CD4-positive, CD25-positive, alpha-beta regulatory T cell (primary cell): ENCODE measurements at places on chromosomes 3 and 15.

- no peaks in the 10 kb centered on the region for H3K36me3 ChIP-seq
- no peak for DNase-seq
- H3K4me3 ChIP-seq, result no peak overlapping the region
Observed at GRCh38 chr3:102132370-102132769, 283.1 kb downstream of the NFKBIZ start.

DNA sequence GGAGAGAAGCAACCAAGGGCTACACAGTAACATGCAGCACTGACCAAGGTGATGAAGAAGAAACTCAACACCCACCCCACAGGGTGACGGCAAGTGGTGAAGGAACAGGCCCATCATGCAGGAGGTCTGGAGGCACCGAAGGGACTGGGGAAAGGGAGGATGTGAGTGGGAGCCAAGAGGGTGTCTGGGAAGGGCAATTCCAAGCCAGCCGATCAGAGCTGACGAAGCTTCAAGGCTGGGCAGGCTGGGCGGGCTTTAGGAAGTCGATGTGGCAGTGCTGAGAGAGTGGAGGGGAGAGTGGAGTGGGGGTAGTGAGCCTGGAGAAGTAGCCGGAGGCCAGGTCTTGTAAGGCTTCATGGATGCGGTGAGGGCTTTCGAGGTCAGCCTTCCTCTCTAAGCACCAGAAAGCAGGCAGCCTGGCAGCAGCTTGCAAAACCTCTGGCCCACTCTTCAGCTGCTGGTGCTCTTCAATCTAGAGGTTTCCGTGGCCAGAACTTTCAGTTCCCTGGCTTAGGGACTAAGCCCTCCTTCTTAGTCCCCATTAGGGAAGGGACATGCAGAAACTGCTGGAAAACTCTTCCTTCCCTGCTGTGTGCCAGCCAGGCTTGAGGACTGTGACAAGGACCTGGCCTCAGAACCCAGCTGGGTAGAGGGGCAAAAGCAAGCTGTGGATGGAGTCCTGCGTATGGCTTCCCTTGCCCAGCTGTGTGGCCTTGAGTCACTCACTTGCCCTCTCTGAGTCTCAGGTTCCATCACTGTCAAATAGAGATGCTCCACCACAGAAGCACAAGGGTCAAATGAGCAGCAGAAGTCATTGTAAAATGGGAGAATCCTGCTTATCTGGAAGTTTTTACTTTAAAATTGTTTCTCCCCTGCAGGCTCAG, 72.1 kb downstream of the TLE3 start:
- DNase-seq, result no peak
- H3K4me1 ChIP-seq, result peaks cover 11% of the 10 kb centered on the region
- H3K36me3 ChIP-seq, result no peaks in the 10 kb centered on the region
- H3K27ac ChIP-seq, result no peak overlapping the region
- H3K27me3 ChIP-seq, result no peaks in the 10 kb centered on the region

GRCh38 chr3:184177331-184177731, 2.7 kb downstream of the AP2M1 start:
- no peaks in the 10 kb centered on the region for H3K27me3 ChIP-seq
- peaks cover 29% of the 10 kb centered on the region for H3K4me1 ChIP-seq
- no peak overlapping the region for H3K4me3 ChIP-seq
- H3K36me3 ChIP-seq, result peaks cover 48% of the 10 kb centered on the region

- H3K4me1 ChIP-seq, result no peaks in the 10 kb centered on the region
- no peak for DNase-seq
- H3K36me3 ChIP-seq, result no peaks in the 10 kb centered on the region
- no peak overlapping the region for H3K27ac ChIP-seq
- H3K27me3 ChIP-seq, result peaks cover 21% of the 10 kb centered on the region
Observed at GRCh38 chr3:14228681-14229470, 50.3 kb downstream of the LSM3 start.

DNA sequence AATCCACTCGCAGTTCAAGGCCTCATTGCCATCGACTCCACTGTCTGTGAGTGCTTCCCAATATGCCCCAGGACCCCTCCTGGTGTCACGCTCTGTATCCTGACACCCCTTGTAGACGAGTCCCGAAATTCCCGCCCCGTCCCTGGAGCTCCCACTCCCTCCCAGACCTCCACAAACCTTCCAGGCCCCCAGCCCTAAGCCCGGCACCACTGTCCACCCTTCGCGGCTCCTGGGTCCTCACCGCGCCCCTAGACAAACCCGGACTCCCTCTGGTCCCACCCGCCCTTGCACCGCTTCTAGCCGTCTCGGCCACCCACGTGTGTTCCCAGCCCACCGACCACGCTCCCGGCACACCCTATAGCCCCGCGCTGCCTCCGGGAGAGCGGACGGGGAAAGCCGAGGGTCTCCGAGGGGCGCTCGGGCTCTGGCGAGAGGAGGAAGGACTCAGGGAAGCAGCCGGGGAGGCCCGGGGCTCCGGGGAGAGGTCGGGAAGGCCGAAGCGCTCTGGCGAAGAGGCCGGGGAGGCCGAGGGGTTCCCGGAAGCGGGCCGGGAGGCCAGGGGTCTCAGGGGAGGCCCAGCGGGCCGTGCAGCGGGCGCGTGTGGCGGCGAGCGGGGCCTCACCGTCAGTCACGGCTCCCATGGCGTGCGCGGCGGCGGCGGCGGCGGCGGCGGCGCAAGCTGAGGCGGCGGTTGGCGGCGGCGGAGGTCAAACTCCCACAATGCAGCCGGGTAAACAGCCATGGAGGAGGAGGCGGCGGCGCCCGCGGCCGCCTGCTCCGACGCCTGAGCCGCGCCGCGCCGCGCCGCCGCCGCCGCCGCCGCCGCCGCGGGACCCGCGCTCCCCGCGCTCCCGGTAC, at the start of the genes ATXN7 and THOC7:
Gene ATXN7, plus strand, starts transcription at position 718 of the 858 bp plus-strand sequence. CDS start 48,732 bp downstream, outside the sequence.
Gene THOC7, minus strand, starts transcription at position 656 of the 858 bp plus-strand sequence. Its CDS starts 15 bp downstream, at position 641.
- H3K36me3 ChIP-seq, result no peaks in the 10 kb centered on the region
- H3K4me1 ChIP-seq, result peaks cover 27% of the 10 kb centered on the region
- H3K27me3 ChIP-seq, result no peaks in the 10 kb centered on the region
- peak within 1 kb of the TSS; percentile 63 for H3K27ac ChIP-seq
- DNase-seq, result peak; percentile 66
- H3K4me3 ChIP-seq, result peak within 1 kb of the TSS; percentile 84

- H3K4me3 ChIP-seq, result no peak overlapping the region
- H3K4me1 ChIP-seq, result no peaks in the 10 kb centered on the region
- no peak for DNase-seq
- H3K27me3 ChIP-seq, result peaks cover 13% of the 10 kb centered on the region
- H3K27ac ChIP-seq, result no peak overlapping the region
Observed at GRCh38 chr15:72978223-72978622, 74.0 kb upstream of the NEO1 start.

DNA sequence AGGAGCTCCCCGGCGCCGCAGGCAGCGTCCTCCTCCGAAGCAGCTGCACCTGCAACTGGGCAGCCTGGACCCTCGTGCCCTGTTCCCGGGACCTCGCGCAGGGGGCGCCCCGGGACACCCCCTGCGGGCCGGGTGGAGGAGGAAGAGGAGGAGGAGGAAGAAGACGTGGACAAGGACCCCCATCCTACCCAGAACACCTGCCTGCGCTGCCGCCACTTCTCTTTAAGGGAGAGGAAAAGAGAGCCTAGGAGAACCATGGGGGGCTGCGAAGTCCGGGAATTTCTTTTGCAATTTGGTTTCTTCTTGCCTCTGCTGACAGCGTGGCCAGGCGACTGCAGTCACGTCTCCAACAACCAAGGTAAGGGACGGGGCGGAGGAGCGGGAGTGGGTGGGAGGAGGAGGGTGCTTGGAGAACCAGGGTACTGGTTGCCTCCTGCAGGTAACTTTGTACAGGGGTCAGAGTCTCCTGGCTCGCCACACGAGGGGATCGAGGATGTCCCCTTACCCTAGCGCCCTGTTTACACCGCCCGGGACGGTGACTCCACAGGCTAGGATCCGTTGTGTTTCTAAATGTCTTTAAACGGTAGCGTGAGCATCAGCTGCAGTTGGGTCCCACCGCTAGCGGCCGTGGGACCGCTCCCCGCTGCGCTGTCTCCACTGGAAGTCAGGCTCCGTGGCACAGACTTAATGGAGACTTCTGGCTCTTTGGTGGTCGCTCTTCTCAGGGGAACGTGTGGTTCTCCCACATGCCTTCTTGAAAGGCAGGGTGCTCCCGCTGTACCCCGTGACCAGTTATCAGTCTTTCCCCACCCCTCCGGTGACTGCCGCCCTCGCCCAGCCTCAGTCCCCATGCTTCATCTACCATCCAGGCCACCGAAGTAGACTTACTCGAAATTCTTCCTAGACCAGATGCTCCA, 515 bp downstream of the EPHA6 start:
- peaks cover 10% of the 10 kb centered on the region for H3K4me1 ChIP-seq
- H3K27ac ChIP-seq, result no peak overlapping the region
- H3K4me3 ChIP-seq, result no peak overlapping the region

DNA sequence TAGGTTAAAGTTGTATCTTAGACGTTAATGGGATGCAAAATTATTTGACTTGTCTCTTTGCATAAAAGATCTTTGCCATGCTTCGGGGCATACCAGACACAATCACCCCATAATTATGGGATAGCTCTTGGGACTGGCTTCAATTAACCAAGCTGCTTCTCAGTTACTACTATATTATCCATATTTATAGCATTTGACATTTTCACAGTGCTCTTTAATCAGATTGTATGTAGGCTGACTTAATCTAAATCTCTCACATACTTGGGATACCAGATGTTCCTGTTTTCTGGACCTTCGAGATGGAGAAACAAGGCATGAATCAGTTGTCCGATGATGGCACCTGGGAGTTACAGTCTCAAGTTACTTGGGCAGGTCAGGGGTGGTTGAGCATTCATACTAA, 27.2 kb upstream of the ABHD17C start:
- no peaks in the 10 kb centered on the region for H3K4me1 ChIP-seq
- H3K27ac ChIP-seq, result no peak overlapping the region
- H3K27me3 ChIP-seq, result no peaks in the 10 kb centered on the region
- DNase-seq, result no peak
- no peaks in the 10 kb centered on the region for H3K36me3 ChIP-seq
- H3K4me3 ChIP-seq, result no peak overlapping the region

GRCh38 chr3:120263792-120264191, 21.2 kb downstream of the GPR156 start:
- no peak overlapping the region for H3K4me3 ChIP-seq
- DNase-seq, result no peak
- H3K27ac ChIP-seq, result no peak overlapping the region
- H3K4me1 ChIP-seq, result no peaks in the 10 kb centered on the region

DNA sequence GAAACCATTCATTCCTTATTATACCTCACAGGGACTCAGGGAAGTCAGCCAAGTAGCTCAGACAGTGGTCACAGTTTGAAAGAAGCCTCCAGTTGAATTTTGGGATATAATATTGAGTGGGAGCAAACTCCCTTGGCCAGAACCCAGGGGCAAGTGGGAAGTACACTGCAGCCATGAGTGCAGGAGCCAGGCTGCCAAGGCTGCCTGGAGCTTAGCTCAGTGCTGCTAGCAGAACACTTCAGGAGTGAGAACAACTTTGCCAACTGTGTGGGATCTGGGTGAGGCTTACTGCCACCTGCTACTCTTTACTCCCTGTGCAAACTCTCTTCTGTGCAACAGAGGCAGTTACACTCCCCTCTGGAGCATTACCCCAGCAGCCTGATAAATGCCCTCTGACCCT, 4.6 kb downstream of the OR5K3 start:
- no peak overlapping the region for H3K4me3 ChIP-seq
- H3K27me3 ChIP-seq, result peaks cover 2% of the 10 kb centered on the region
- no peaks in the 10 kb centered on the region for H3K36me3 ChIP-seq
- no peak overlapping the region for H3K27ac ChIP-seq
- no peak for DNase-seq
- H3K4me1 ChIP-seq, result no peaks in the 10 kb centered on the region

GRCh38 chr3:185653949-185654757, 68.1 kb downstream of the SENP2 start:
- H3K4me3 ChIP-seq, result no peak overlapping the region
- H3K27me3 ChIP-seq, result no peaks in the 10 kb centered on the region
- no peak overlapping the region for H3K27ac ChIP-seq
- DNase-seq, result no peak

- H3K27ac ChIP-seq, result no peak overlapping the region
- no peak for DNase-seq
- no peak overlapping the region for H3K4me3 ChIP-seq
- no peaks in the 10 kb centered on the region for H3K4me1 ChIP-seq
- peaks cover 52% of the 10 kb centered on the region for H3K36me3 ChIP-seq
- no peaks in the 10 kb centered on the region for H3K27me3 ChIP-seq
Observed at GRCh38 chr3:136336329-136337100, 86.4 kb downstream of the PCCB start.

DNA sequence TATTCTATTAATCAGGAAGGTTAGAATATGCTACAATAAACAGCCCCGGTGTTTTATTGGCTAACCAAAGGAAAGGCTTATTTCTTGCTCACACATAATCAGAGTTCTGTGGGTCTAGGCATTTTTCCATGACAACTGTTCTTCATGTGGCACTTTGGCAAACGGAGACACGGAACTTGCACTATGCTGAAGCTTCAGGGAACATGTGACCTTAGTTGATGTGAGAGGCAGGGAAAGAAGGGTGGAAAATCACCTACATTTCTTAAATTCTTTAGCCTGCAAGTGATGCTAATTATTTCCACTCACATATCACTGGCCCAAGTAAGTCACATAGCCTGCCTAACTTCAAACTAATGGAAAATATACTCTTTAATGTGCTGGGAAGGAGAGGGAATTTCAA, 344.6 kb downstream of the SV2B start:
- no peaks in the 10 kb centered on the region for H3K4me1 ChIP-seq
- peaks cover 2% of the 10 kb centered on the region for H3K27me3 ChIP-seq
- H3K4me3 ChIP-seq, result no peak overlapping the region
- no peaks in the 10 kb centered on the region for H3K36me3 ChIP-seq

DNA sequence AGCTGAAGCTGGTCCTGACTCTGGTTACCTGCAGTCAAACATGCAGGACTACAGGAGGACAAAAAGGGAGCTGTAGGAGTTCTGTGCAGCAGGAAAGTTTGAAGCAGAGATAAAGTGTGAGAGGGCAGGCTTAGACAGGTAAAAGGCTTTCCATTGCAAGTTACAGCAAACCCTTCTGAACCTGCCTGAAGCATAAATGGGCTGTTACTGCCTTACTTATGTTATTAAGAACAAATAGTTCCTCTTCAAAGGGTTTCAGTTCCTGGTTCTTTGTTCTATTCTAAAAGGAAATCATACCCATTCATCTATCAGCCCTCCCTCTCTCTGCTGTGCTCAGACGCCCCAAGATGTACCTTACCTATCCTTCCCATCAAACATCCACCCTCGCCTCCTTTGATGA, 52.4 kb upstream of the CACNA2D3 start:
- no peak overlapping the region for H3K4me3 ChIP-seq
- H3K27me3 ChIP-seq, result no peaks in the 10 kb centered on the region
- no peaks in the 10 kb centered on the region for H3K4me1 ChIP-seq

DNA sequence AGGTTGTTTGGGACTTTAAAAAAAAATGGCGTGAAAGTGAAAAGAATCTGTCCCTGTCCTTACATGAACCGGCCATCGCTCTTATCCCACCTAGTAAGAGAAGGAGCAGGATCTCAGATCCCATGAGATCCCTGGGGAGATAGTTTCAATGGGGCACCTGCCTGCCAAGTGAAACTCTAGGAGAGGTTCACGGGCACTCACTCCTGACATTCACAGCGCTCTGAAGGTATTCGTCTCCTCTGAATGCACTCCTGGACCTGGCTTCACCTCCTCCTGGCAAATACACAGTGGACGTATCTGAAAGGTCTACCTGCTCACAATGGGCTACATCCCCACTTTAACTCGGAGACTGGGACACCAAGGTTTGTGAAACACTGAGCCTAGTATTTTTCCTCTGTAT, 248.7 kb upstream of the ICE2 start:
- H3K27ac ChIP-seq, result no peak overlapping the region
- no peaks in the 10 kb centered on the region for H3K27me3 ChIP-seq
- H3K4me1 ChIP-seq, result peaks cover 8% of the 10 kb centered on the region
- no peaks in the 10 kb centered on the region for H3K36me3 ChIP-seq

- H3K36me3 ChIP-seq, result peaks cover 38% of the 10 kb centered on the region
- peak overlapping the region; percentile 84 for H3K4me3 ChIP-seq
- peaks cover 77% of the 10 kb centered on the region for H3K4me1 ChIP-seq
- H3K27me3 ChIP-seq, result no peaks in the 10 kb centered on the region
- H3K27ac ChIP-seq, result peak overlapping the region; percentile 80
Observed at GRCh38 chr3:5197470-5198312, 10.2 kb downstream of the EDEM1 start.
